Epithelial cell of proximal tubule (primary cell): ENCODE measurements at places on chromosomes 5 and 9.

GRCh38 chr5:57687596-57687995 is 205.0 kb upstream of the ACTBL2 start:
- no peak for DNase-seq

DNA sequence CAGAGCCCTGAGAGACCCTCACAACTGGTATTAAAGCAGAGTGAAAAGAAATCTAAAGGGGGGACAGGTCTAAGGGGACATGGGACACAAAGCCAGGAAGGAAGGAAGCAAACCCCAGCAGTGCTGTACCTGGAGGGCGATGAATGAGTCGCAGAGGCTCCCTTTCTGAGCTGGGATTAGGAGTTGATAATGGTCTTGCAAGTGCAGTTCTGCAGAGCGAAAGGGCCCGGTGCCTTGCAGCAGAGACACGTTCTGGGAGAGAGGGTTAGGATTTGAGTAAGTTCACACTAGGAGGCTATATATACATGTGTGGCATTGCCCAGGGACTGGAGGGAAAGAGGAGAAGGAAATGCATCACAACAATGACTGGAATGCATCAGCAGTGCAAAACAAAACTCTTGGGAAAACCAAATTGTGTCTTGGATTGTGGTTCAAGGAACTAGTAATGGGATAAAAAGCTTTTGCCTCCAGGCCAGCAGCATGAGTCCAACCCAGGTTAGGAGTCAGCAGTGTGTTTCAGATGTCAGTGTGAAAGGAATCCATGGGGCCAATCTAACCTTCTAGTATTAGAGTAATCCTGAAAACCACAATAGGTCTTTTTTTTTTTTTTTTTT is 38.8 kb upstream of the LIFR start:
- no peak for DNase-seq

- no peak for DNase-seq
Measured at GRCh38 chr5:132493821-132494220, 3.2 kb upstream of the IRF1 start.

DNA sequence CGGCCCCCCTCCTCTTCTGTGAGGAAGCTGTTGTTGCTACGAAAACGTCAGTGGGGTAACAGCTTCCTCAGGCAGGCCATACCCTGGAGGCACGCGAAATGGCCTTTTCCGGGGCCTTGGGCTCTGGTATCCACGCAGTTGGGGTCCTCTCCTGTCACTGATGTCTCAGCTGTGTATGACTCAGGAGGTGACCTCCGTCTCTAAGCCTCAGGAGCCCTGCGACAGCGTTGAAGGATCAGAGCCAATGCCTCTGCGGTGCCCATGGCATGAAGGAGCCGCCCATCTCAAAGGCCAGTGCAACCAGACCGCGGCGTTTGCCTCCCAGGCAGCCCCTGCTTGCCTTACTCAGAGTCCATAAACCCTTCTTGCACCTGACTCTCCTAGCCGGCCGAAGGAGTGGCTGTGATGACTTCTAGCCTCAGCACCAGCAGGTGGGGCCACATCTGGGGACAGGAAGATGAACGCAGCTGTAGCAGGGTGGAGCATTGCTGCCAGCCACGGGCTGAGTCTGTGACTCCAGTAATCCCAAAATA is 1.0 kb upstream of the MXD3 start:
- DNase-seq, result no peak
